ENCODE measurements at places on chromosomes 3 and 15.
A peak's percentile ranks its signal among the peaks of the same experiment; 100 is the strongest.

DNA sequence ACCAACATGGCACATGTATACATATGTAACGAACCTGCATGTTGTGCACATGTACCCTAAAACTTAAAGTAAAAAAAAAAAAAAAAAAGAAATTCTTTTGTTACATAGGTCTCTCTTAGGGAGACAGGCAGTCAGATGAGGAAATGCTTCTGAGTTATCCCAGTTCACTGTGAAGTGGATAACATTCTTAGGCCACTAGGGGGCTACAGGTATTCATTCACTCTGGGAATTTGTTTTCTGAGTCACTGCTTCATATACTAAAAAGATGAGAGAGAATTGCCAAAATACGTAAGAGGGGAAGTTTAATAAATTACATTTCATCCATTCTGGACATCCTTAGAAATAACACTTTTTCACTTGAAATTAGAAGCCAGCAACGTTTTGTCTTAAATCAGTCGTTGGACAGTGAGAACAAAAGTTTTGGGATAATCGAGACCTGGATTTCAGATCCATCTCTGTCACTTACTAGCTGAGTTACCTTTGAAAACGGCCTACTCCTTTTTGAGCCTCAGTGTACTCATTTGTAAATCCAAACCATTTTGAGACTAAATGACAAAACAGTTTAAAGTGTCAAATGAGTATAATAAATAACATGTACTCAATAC lies 738.4 kb upstream of the ALCAM start:
- no peak overlapping the region for H3K27ac ChIP-seq
- H3K27me3 ChIP-seq = no peaks in the 10 kb centered on the region
- DNase-seq = no peak

GRCh38 chr3:134904776-134905646 lies 110.0 kb downstream of the EPHB1 start:
- peak; percentile 49 for DNase-seq
- H3K4me3 ChIP-seq = no peak overlapping the region
- no peaks in the 10 kb centered on the region for H3K27me3 ChIP-seq
- no peak overlapping the region for H3K27ac ChIP-seq

- no peaks in the 10 kb centered on the region for H3K4me1 ChIP-seq
- H3K27ac ChIP-seq = peak overlapping the region; percentile 5
- H3K36me3 ChIP-seq = peaks cover 2% of the 10 kb centered on the region
- DNase-seq = peak; percentile 34
- H3K27me3 ChIP-seq = no peaks in the 10 kb centered on the region
Observed at GRCh38 chr15:55289011-55289745, 435 bp downstream of the RAB27A start.

DNA sequence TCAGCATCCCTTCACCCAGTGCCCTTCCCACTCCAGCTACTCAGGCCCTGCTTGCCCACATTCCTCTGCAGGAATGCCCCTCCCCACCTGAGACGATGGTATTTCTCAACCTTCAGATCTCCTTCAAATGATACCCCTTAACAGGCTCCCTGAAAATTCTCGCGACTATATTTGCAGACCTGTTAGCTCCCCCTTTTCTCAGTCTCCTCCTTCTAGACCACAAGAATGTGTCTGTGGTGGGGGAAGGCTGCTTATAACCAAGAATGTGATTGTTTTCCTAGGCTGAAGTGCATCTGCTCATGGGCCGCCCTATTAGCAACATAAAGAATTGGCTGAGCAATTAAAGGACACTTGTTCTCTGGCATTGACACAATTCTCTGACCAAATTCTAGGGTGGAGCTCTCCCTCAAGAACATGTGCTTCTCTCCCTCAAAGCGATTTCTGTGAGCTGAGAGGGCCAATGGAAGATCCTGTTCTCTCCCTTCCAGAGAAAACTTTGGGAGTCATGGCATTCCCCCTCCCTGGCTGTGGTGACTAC lies 19.1 kb upstream of the LIMD1 start:
- H3K4me1 ChIP-seq = no peaks in the 10 kb centered on the region
- H3K36me3 ChIP-seq = no peaks in the 10 kb centered on the region
- H3K4me3 ChIP-seq = no peak overlapping the region
- H3K27ac ChIP-seq = no peak overlapping the region
- H3K27me3 ChIP-seq = no peaks in the 10 kb centered on the region

- no peak overlapping the region for H3K4me3 ChIP-seq
- DNase-seq = no peak
- H3K27ac ChIP-seq = no peak overlapping the region
- H3K36me3 ChIP-seq = no peaks in the 10 kb centered on the region
- no peaks in the 10 kb centered on the region for H3K27me3 ChIP-seq
Observed at GRCh38 chr3:85584779-85585356, 626.1 kb downstream of the CADM2 start.
